Activated CD8-positive, alpha-beta memory T cell treated with anti-CD3 and anti-CD28 coated beads for 24 hours (primary cell): ENCODE measurements at places on chromosomes 5 and 9.

- DNase-seq: no peak
Observed at GRCh38 chr5:165876538-165876937, 2371.1 kb downstream of the MAT2B start.

DNA sequence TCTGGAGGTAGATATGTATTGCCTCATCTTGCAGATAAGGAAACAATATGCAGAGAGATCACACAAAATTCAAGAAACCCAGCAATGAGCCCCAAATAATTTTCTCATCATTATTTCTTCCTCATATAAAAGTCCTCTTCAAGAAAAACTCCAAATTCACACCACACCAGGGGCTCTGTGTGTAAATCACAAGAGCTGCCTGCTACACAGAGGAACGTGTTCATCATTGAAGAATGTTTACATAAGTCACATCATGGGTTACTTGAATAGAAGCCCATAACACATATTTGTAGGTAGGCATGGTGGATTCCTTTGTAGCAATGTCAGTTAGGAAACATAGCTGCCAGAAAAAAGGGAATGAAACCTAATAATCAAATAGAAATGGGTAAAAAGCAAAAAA lies 308.1 kb upstream of the TLE4 start:
- DNase-seq: no peak

DNA sequence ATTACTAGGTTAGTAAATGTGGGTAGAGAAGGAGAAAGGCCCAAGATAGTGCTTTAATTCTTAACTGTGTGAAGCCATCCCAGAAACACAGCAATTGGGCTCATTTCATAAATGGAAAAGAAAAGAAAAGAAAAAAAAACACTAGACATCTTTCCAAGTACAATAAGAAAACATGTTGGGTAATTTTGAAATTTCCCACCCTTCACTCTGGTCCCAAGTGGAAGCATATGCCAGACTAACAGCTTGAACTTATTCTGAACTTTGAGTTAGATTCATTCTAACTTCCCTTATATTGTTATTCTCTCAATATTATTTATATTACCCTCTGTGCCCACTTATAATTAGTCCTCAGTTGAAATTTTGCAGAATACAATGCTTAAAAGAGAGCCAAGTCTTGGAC lies 113.4 kb upstream of the GHR start:
- DNase-seq: no peak

GRCh38 chr9:85516455-85516854 lies 225.3 kb downstream of the AGTPBP1 start:
- DNase-seq: no peak

DNA sequence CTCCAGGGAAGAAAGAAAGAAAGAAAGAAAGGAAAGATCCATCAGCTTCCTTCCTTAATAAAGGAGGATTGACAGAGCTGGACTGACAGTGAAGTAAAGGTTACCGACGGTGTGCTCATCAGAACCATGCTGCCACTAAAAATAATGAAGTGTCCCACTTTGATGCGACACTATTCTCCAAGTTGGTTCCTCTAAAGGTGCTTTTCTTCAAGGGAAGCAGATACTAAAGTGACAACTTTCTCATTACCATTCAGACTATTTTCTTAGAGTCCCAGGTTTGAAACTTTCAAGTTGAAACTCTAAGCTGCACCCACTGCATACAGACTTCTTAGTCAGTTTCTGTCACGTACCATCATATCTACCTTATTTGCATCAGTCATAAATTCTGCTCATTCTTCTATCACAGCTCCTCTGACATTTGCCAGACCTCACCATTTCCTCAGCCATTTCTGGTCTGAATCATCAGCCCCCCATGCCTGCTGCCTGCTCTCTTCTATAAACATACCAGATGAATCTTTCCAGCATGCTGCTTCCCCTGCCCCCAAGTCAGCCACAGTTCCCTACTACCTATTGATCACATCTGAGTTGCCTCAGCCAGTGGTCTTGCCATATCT lies 177.6 kb downstream of the DEPDC1B start:
- DNase-seq: no peak

DNA sequence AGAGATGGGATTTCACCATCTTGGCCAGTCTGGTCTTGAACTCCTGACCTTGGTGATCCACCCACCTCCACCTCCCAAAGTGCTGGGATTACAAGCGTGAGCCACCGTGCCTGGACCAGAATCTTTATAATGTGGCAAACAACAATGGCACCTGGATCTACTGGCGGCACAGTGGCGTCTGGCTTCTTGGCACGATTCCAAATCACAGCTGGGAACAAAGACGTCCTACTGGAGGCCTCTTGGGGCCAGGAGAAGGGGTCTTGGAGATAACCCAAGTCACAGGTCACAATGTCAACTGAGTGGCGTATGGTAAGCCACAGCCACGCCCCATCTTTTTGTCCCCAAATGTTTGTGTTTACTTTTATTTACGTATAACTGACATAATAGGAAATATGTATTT lies 77.8 kb upstream of the RAPGEF1 start:
- no peak for DNase-seq

- peak; percentile 88 for DNase-seq
Observed at GRCh38 chr9:134163371-134164196, 780 bp downstream of the RNU6ATAC start.

- DNase-seq: no peak
Observed at GRCh38 chr9:3948826-3949556, 350.9 kb downstream of the GLIS3 start.

- DNase-seq: no peak
Observed at GRCh38 chr9:135320331-135320730, 159.3 kb upstream of the PPP1R26 start.

DNA sequence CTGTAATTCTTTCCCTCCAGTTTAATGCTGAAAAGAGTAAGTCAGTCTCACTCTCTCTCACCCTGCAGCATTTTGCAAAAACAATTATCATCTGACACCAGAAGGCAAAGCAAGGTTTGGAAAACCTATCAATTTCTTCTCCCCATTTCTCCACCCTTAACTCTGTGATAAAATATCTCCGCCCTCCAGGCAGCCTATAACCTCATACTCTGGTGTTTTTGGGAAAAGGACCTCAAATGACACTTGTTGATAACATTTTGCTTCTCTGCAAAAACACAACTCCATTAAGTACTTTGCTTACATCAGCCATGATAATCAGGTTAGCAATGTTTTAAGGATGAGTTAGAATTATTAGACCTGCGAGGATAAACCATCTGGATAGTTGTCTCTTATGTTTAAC lies 2.3 kb downstream of the ANKH start:
- DNase-seq: no peak

GRCh38 chr5:133425222-133425621 lies 187.1 kb downstream of the FSTL4 start:
- peak; percentile 26 for DNase-seq

DNA sequence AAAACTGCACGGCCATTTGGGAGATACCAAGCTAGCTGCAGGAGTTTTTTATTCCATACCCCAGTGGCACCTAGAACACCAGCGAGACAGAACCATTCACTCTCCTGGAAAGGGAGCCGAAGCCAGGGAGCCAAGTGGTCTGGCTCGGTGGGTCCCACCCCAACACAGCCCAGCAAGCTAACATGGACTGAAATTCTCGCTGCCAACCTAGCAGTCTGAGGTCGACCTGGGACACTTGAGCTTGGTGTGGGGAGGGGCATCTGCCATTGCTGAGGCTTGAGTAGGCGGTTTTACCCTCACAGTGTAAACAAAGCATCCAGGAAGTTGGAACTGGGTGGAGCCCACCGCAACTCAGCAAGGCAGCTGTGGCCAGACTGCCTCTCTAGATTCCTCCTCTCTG lies 108.9 kb upstream of the CHD1 start:
- DNase-seq: no peak

GRCh38 chr5:32059761-32060530 lies 114.2 kb downstream of the GOLPH3 start:
- no peak for DNase-seq

- no peak for DNase-seq
Observed at GRCh38 chr5:78753093-78753531, 104.5 kb upstream of the LHFPL2 start.

GRCh38 chr5:54313311-54314270 lies 3.2 kb upstream of the ARL15 start:
- no peak for DNase-seq

DNA sequence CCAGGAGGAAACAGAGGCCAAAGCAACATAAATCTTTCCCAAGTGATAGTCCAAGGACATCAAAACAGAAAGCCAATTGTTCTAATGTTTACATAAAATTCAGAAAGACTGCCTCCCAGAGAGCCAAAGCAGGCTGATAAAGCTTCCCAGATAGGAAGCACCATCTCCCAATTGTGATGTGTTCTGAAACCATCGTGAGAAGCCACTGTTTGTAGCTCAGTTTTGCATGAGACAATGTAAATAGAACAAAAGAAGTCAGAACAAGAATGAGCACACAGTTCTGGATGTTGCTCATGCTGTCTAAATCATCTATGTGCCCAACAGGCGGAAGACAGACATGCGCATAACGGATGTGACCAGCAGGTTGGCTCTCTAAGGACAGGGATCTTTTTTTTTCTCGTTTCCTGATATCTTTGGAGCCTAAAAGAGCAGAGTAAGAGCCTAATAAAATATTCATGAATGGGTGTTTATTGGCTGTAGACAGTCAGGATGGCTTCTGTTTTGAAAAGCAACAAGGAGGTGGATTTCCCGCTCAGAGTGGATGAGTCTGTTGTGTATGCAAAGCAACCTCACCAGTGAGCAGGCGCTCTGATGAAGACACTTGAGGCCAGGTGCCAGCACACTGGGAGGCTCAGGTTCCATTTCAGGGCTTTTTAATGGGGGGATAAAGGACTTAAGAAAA lies 113.6 kb downstream of the GNA14 start:
- no peak for DNase-seq

DNA sequence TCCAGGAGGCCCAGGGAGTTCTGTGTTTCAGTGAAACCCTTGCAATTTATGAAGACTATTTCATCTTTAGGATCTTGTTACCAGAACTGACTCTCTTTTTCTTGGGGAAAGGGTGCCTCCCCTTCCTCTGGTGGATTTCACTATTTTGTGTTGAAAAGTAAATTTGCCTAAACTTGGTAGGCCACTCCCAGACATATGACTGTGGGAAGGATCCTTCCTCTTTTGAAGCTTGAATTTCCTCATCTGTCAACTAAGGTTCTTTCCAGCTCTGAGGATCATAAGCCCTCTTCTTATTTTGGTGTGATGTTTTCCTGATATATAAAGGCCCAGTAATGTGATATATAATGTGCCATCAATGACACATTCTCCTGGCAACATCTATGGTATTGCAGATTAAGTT lies 59.1 kb upstream of the ZFAND5 start:
- no peak for DNase-seq

GRCh38 chr5:31054453-31054852 lies 139.0 kb upstream of the CDH6 start:
- no peak for DNase-seq

- no peak for DNase-seq
Observed at GRCh38 chr9:71858812-71859211, 52.2 kb downstream of the ABHD17B start.

GRCh38 chr9:131333771-131334628 lies 44.5 kb downstream of the PLPP7 start:
- DNase-seq: no peak

DNA sequence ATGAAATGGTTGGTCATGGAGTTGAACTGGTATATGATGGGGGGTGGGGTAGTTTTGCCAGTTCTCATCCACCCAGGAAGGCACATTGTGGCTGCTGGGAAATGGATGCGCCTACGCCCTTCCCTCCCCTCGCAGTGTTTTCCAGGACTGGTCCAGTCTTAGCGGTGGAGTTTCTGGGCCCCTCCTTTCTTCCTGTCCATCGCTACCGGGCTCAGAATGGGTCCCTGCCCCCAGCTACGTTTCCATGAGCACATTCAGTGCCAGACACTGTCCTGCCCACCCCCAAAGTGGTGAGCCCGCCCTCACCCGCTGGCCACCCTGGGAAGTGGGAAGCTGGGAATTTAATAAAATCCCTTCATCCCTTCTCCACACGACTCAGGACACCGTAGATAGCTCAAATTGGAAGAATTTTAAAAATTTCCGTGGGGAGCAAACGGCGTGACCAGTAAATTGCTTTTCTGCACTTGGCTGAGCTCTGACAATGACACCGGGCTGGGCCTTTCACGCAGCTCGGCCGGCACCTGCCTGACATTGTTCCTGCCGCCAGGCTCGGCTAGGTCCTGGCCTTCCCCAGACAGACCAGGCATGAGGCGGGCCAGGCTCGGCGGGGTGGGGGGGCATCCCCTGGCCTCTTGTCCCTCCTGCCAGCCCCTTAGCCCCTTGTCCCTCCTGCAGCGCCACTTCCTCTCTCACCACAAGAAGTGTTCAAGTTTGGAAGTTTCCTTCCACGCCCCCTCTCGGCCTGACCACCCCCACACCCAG lies 3.6 kb downstream of the FGF18 start:
- DNase-seq: no peak

- DNase-seq: no peak
Observed at GRCh38 chr5:14944996-14945395, 73.4 kb upstream of the ANKH start.

GRCh38 chr9:13369431-13369830 lies 89.9 kb upstream of the MPDZ start:
- no peak for DNase-seq

GRCh38 chr5:61071526-61071925 lies 90.7 kb downstream of the SMIM15 start:
- DNase-seq: no peak

DNA sequence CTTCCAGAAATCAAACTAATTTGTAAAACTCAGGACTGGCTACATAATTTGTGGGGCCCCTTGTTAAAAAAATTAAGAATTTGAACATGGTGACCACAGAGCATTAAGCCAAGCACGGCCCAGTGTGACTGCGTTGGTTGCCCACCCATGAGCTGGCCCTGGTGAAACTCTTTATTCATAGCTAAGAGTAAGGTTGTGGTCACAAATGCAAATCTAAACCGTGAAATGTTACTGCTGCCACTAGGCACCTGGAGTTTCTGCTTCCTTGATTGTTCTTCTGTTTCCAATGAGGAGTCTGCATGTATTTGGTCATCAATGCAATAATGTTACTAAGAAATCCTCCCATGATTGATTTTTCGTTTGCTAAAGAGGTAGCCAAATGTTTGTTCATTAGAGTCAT lies 4.2 kb downstream of the GCNT1 start:
- no peak for DNase-seq

DNA sequence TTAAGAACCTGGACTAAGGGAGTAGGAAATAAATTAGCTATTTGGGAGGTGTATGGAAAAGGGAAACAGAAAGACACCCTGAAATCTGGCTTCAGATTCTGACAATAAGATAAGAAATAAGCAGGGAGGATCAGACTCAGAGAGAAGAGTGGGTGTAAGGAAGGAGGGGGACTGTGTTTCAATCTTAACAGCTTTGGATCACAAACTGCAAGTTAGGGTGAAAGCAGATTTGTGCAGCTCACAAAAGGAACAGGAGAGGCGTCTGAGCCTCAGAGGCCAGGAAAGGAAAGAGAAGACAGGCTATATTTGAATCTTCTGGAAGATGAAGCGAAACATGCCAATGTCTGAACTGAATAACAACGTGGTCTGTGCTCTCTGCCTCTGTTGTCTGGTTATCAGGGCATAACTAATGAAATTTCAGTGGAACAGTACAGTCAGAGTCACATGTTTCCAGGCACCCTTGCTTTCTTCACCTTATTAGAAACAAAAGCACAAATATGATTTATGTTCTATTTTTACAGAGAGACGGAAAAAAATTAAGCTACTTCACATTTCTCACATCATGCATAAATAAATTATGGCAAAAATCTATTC lies 26.6 kb downstream of the SGTB start:
- no peak for DNase-seq

- DNase-seq: no peak
Observed at GRCh38 chr5:157214415-157214814, 33.8 kb downstream of the ITK start.

GRCh38 chr5:144297081-144297480 lies 126.4 kb downstream of the KCTD16 start:
- no peak for DNase-seq
